Tibial nerve (tissue), 4 donors: ENCODE measurements at places on chromosomes 12 and 14. TPM values are rescaled to one million over a fixed set of nuclear protein-coding genes. Genes with fewer than 3 reads are reported as not detected.

DNA sequence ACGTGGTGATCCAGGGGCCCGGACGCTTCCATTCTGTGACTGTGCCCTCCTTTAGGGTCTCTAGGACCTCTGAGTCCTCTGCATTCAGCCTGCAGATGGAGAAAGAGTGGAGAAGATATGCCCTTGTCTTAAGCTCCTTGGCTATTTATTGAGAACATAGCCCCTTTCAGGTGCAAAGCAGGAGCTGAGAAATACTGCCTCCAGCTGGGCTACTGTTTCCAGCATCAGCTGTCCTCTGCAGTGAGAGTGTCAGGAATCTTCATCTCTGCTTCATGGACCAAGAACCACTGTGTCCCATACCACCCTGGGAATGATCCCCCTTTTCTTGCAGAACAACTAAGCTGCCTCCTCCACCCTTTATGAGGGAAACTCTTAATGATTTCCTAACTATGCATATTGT lies 47.8 kb upstream of the CEP83 start:
- DNase-seq: no peak

DNA sequence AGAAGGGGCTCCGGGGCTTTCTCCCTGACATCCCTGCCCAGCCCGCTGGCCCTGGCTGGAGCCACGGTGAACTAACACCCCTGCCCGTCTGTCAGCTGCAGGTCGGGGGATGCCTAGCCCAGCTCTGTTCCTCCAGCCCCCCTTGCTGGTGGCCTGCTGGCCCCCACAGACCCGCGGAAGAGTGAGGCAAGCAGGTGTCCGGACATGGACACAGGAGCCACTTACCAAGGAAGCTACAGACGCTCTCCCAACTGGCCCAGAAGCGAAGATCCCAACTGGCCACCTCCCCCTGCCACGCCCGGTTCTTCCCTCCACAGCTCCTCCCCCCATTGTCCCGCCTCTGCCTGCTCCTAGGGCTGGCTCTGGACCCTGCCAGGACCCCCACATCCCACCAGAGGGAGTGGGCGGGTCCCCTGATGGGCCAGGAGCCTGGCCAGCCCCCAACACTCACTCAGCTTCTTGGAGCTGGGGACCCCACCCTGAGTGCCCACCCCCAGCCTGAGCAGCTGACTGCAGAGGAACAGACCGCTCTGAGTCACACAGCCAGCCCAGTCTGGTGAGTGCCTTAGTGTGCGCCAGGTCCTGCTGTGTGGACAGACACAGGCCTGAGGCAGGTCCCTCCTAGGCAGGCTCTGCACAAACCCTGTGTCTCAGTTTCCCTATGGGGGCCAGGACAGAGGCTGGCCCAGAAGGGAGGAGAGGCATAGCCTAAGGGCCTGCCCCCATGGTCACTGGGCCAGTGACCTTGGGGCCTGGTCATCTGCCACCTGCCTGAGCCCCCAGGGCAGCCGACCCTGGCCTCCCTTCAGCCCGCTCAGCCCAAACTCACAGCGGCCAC lies 7.7 kb downstream of the AHNAK2 start:
- peak; percentile 64 for DNase-seq

GRCh38 chr14:74438351-74438915 lies 12.4 kb upstream of the SYNDIG1L start:
- no peak for DNase-seq

DNA sequence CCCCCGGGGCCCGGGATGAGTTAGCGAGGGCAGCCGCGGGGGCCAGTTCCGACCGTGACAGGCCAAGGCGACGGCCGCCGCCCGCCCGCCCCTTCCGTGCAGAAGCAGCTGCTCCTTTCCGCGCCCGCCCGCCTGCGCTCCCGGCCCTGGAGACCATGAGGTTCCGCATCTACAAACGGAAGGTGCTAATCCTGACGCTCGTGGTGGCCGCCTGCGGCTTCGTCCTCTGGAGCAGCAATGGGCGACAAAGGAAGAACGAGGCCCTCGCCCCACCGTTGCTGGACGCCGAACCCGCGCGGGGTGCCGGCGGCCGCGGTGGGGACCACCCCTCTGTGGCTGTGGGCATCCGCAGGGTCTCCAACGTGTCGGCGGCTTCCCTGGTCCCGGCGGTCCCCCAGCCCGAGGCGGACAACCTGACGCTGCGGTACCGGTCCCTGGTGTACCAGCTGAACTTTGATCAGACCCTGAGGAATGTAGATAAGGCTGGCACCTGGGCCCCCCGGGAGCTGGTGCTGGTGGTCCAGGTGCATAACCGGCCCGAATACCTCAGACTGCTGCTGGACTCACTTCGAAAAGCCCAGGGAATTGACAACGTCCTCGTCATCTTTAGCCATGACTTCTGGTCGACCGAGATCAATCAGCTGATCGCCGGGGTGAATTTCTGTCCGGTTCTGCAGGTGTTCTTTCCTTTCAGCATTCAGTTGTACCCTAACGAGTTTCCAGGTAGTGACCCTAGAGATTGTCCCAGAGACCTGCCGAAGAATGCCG lies 699 bp downstream of the MGAT2 start:
- DNase-seq: peak; percentile 34

GRCh38 chr12:63900922-63901793 lies 56.7 kb downstream of the SRGAP1 start:
- no peak for DNase-seq

DNA sequence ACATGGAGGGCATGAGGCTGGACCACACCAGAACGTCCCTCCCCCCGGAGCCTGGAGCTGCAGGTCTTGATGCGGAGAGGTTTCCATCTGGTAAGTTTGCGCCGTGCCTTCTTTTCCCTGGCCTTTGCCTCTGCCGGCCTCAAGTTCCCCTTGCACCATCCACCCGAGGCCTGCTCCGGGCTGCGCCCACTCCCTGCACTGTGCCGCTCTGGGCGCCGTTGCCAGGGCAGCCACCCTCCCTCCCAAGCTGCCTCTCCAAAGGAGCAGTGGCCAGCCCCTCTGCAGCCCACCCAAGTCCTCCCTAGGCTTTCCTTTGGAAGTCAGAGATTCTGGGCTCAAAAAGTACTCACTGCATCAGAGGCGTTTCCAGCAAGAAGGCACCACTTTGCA lies 46.2 kb upstream of the MEG3 start:
- DNase-seq: no peak

DNA sequence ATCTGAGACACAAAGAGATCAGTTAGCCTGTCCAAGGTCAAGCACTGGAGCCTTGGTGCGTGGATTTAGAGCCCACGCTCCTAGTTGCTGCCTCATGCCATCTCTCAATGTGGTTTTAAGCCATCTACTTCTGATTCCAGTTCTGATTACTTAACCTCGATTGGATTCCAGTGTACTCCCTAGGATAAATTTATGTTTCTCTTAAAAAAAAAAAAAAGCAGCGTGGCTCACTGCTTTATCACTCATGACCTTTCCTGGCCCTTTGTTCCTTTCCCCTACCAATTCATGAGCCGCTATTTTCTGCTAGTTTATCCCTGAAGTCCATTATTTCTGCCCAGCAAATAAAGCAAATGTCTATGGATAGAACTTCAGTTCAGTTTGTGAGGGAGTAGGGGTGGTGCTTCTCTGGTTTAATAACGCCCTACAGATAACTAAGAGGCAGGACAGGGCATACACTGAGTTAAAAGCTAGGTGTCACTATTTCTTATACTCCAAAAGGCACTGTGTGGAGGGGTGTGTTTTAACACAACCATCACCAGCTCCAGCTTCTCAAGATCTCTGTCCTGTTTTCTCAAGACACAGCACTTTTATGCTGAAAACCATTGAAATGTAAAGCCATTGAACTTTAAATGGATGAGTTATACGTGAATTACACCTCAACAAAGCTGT lies 9.8 kb upstream of the PARP11 start:
- no peak for DNase-seq

Gene TBX5
- not detected for total RNA-seq

Gene LALBA
- not detected for total RNA-seq

Gene NGB
- total RNA-seq: not detected

Gene CPNE6
- not detected for total RNA-seq
